ENCODE measurements at places on chromosomes 5 and 9. TPM values are rescaled to one million over a fixed set of nuclear protein-coding genes. Genes with fewer than 3 reads are reported as not detected.
A peak's percentile ranks its signal among the peaks of the same experiment; 100 is the strongest.

Gene ANKRD31
- total RNA-seq: 0.06 TPM

DNA sequence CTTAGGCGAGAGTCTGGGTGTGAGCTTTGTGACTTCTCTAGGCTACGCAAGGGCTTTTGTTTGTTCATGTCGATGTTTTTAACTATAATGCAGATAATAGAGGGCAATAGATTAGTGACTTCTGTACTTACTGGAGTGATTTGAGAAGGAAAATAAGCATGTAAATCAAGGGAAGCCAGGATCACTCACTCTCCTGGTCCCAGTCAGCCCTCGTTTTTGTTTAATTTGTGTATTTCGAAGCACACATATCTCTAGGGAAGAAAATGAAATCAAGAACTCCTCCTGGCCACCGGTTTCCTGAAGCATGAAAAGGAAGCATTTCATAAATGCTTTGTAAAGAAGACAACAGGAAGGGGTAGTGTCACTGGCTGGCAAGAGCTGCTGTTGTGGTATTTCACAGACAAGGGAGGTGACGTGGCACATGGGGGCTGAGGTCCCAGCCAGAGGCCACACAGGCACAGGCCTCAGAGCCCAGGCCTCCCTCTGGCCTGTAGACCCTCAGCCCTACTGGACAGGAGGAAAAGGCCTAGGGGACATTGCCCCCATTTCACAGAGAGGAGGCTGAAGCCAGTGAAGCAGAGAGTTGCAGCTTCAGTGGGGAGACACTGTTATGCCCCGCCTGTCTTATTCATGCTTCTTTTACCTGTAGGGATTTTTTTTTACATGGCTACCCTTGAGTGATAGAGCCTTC is 34.1 kb downstream of the IRF1 start:
- DNase-seq: peak; percentile 79

- no peak for DNase-seq
Measured at GRCh38 chr5:115735108-115735998, 81.1 kb downstream of the CDO1 start.

GRCh38 chr9:96638606-96639364 is 16.3 kb downstream of the PRXL2C start:
- no peak for DNase-seq

GRCh38 chr5:141574122-141574510 is 44.7 kb downstream of the DIAPH1 start:
- no peak for DNase-seq

DNA sequence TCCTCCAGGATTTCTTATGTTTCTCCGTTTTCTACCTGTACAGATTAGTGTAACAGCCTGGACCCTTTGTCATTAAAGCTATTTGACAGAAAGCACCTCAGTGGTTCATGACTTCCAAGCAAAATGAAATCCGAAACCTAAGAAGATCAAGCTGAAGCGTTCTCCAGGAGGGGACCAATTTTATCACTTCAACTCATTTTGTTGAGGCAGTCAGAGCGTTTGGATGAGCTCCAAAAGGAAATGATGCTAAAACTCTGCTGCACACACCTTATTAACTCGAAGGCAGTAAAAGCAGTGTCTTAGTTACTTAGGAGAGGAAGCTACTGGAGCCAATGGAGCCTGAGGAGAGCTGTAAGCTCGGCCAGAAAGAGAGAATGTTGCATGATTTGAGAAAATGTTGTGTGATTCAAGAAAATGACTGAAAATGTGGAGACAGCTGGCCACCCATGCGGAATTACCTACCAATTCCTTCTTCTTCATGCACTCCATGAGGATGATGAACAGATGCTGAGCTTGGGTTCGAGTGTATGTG is 346.7 kb upstream of the KLF9 start:
- DNase-seq: no peak

Data from left cardiac atrium (tissue), 4 donors.